Umbilical cord (tissue), 2 donors: ENCODE measurements at places on chromosomes 11 and 22.
A peak's percentile ranks its signal among the peaks of the same experiment; 100 is the strongest.

DNA sequence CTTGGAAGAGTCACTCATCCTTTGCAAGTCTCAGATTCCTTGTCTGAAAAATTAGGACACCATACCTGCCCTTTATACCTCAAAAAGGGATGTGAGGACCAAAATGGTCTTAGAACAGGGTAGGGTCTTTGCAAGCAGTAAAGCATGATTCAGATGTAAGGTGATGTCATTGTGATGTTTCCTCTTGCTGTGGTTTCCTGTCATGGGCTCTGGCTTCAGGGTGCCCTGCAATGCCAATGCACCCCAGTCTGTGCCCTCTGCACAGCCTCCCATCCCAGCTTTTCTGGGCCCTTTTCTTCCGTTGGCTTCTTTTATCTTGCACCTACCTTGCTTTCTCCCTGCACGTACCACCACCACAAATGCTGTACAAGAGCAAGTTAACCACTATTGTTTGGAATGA is 87.8 kb upstream of the NNMT start:
- DNase-seq, result no peak

- no peak for DNase-seq
Measured at GRCh38 chr22:37880668-37881440, 25.2 kb upstream of the MICALL1 start.

- no peak for DNase-seq
Measured at GRCh38 chr22:19478045-19478900, 720 bp downstream of the UFD1 start.

GRCh38 chr11:31912808-31913207 is 101.7 kb upstream of the PAX6 start:
- no peak for DNase-seq

DNA sequence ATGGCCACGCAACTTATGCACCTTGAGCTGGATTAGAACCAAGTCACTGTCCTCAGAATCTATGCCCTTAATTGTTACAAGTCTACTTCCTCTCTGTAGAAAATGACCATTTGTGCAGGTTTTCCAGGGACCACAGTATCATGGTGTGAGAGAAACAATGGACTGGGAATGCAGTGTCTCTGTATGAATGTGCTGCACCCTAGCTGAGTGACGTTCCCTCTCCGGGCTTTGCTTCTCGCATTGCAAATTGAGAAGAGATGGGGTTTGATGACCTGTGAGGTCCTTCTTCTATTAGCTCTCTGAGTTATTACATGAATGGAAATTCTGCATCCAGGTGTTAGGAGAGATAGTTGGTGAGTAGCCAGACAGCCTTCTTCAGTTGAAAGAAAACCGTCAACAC is 1052.3 kb downstream of the NTM start:
- DNase-seq, result no peak

DNA sequence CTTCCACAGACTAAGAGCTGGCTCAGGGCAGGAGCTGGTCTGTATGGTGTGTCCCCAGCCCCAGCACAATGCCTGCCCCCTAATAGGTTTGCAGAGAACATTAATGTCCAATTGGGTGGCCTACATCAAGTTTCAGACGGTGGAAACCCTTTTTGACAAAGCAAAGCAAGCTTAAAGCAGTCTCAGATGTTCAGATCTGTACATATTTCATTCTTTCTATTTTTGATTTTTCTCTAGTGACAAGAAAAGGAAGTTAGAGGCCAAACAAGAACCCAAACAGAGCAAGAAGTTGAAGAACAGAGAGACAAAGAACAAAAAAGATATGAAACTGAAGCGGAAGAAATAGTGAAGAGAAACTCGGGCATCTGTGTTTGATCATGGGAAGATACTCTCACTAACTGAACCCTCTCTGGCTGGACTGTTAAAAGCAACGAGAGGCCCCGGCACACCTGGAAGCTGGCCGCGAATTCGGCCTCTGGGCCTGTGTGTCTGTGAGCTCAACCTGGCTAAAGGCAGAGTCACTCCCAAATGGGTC is 40.5 kb downstream of the NAT10 start:
- DNase-seq, result no peak

DNA sequence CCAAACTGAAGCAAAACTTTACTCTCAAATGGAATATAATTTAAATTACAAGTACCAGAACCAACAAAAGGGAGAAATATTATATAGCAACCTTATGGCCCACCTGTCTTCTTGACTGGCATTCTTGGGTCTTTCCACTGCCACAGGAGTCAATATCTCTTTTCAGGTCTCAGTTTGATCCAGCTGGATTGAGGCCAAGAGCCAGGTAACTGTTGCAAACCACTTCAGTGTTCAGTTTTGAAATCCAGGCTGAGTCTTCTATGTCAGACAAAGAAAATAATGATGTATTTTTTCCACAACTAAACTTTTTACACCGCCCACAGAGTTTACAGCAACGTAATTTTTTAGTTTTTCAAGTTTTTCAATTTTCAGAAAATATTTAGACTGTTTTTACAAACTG is 648 bp downstream of the DLG2 start:
- no peak for DNase-seq

DNA sequence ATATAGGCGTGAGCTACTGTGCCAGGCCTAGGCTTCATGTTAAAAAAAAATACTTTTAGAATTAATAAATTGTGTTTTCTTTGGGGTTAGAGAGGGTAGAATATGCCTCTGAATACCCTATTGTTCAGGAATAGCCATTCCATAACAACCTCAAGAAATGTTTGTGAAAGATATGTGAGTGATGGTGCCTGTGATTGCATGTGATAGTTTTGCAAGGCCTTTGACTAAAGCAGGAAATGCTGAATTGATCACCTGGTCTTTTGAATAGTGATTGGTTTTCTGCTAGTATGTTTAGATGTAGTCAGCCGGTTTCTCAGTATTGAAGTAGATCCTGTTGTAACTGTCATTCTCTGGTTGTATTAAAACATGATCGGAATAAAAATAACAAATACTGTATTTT is 73.4 kb downstream of the UVRAG start:
- DNase-seq, result no peak

DNA sequence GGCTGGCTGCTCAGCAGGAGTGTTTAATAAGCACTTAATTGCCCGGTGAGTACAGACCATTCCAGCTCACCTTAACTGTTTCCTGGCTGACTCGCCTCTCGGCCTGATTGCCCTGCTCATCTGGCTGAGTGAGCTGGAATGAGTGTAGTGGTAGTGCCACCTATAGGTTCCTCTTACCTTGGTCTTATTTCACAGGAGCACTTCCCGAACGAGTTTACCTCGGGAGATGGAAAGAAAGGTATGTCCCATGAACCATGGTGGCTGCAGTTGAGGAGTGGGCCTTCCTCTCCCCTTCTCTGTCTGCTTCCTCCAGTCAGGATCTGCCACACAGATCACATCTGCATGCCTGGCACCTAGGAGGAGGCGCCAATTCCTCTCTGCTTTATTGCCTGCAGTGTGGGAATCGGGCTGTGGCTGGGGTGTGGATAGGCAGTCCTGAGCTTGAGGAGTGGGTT is 26.7 kb downstream of the UPB1 start:
- DNase-seq, result peak; percentile 57

- DNase-seq, result no peak
Measured at GRCh38 chr11:63282579-63282978, 39.2 kb upstream of the SLC22A25 start.

GRCh38 chr11:121081321-121081720 is 19.7 kb upstream of the TECTA start:
- DNase-seq, result no peak

GRCh38 chr11:35905646-35906276 is 38.1 kb upstream of the LDLRAD3 start:
- no peak for DNase-seq

- no peak for DNase-seq
Measured at GRCh38 chr11:47488674-47489394, 39.9 kb upstream of the RAPSN start.

- DNase-seq, result peak; percentile 92
Measured at GRCh38 chr11:27392278-27393114, 29.5 kb upstream of the CCDC34 start.

- no peak for DNase-seq
Measured at GRCh38 chr22:42419243-42419881, 12.8 kb downstream of the NFAM1 start.

GRCh38 chr22:36289406-36289870 is 36.5 kb downstream of the APOL1 start:
- DNase-seq, result no peak

GRCh38 chr11:75760710-75761493 is 7.7 kb upstream of the DGAT2 start:
- no peak for DNase-seq

- no peak for DNase-seq
Measured at GRCh38 chr11:36452961-36453360, 57.1 kb downstream of the TRAF6 start.

DNA sequence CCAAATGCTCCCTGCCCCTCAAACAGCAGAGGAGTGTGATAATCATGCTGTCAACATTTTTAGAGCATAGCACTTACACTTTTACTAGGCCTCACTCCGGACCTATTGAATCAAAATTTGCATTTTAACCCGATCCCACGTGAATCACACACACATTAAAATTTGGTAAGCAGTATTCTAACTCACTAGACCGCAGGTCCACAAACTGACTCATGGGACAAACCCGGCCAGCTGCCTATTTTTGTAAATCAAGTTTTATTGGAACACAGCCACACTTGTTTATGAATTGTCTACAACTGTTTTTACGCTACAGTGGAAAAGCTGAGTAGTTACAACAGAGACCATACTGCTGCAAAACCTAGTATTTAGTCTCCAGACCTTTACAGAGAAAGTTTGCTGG is 43.3 kb downstream of the SNX19 start:
- DNase-seq, result no peak

- DNase-seq, result no peak
Measured at GRCh38 chr11:132866783-132867545, 665.3 kb downstream of the OPCML start.

DNA sequence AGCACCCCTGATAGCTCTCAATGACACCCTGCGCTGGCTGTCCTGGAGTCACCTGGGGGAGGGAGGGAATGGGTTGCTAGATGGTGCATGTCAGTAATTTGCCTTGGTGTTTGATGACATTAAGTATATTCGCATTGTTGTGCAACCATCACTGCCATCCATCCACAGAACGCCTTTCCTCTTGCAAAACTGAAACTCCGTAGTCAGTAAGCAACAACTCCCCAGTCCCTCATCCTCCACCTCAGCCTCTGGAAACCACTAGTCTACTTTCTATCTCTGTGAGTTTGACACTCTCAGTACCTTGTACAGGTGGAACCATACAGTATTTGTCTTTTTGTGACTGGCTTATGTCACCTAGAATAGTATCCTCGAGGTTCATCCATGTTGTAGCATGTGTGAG is 62.6 kb downstream of the PKNOX2 start:
- no peak for DNase-seq

DNA sequence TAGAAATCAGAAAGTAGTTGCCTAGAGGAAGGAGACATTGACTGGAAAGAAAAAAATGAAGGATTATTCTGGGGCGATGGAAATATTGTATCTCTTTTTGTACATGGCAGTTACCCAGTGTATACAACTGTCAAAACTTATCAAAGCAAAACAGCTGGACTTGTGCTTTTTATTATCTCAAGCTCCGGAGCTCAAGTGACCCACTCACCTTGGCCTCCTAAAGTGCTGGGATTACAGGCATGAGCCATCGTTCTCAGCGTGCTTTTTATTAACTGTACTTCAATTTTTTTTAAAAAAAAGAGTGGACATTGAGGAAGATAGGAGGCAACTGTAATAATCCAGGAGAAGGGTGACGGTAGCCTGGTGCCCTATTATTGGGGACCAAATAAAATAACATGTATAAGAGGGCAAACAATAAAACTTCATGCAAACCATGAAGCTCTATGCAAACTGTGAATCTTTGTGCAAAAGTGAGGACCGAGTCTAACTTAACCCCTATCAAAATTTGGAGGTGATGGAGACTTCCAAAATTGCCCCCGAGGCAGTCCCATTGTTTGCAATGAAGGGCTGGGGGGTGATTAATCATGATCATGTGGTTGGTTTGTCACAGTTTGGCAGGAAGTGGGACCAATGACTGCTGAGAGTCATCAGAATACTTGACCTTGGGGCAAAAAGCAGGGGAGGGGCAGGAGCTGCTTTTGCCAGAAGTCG is 23.5 kb downstream of the FZD4 start:
- DNase-seq, result no peak

DNA sequence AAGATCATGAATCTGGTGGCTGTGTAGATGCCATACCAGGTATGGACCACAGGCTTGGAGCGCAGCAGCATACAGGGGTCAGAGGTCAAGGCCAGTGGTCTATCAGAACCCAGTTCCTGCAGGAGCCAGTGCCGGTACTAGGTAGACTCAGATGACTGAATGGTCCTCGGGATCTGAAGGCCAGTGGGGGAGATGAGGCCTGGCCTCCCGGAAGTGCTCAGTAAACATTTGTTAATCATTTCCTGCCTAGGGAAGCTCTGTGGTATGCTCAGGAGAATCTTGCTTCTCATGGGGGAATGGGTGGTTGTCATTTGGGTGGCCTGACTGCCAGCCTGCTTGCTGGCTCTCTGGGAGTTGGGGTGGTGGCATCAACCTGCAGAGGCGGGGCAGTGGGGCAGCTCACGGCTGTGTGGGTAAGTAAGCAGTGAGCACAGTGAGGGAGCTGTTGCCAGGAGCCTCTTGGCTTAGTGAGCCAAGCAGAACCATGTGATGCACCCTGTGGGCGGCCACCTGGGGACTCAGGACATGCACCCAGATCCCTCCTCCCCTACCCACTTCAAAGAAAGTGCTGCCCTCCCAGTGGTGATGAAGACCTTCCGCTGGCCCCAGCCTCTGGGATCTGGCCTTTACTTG is 33.0 kb downstream of the PTPRJ start:
- DNase-seq, result no peak

DNA sequence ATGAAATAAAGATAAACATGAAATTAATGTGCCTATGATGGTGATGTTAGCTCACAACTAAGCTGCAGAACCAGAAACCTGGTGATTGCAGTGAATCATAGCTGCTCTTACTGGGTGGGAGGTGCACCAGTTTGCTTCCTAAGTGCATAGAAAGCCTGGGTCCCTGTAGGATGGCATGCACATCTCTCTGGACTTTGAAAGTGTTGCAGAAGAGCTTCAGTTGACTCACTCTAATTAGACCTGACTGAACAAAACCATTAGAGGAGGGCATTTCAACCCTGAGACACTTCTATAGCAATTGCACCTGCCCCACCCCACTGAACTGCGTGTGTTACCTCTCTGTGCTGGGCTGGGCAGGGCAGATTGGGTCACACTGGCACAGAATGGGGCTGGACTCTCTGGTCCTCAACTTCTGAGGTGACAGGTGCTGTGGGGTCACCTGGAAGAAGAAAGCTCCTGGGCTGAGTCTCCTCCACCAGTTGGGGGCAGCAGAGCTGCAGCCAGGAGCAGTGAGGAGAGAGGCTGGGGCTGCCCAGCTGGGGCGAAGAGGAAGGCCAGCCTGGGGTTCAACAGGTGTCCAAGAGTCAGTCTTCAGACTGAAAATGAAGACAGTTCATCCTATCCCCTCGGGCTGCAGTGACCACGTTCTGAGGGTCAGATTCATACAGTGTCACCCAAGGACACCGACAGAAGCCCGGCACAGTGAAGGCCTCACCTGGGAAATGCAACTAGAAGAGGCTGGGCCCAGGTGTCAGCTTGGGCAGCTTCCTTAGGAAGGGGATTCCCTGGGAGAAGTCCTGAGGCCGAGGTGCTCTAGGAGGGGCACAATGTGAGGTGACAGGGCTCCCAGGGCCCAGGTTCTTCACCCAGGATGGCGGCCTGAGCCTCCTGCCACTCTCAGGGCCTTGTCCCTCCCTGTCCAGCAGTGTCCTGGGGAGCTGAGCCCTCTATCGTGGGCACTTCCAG is 58.1 kb downstream of the GGTLC2 start:
- DNase-seq, result peak; percentile 33
